Kidney tubule cell (primary cell): ENCODE measurements at places on chromosomes 7 and 10.

DNA sequence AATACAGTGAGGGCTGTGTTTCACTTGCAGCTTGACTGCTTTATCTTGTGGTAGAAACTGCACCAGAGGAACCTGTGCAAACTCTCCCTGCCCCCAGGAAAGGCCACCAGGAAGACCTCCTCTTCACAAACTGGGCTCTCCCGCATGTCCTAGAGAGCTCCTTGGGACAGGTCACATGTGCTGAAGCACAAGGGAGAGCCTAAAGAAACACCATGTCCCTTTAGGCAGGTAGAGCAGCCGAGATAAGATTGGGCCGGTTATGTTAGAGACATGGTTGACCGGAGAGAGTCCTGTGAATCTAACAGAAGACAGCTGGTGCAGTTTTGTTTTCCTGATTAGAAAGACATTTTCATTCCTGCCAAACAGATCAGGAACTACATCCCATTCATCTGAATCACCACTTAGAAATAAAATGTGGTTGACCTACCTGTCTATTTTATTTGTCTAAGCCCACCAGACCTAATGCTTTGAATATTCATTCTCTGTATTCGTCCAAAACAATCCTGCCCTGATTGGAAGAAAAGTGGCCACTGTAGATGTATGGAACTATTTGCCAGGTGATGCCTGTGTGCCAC, 224.1 kb downstream of the GLI3 start:
- DNase-seq: peak; percentile 58

DNA sequence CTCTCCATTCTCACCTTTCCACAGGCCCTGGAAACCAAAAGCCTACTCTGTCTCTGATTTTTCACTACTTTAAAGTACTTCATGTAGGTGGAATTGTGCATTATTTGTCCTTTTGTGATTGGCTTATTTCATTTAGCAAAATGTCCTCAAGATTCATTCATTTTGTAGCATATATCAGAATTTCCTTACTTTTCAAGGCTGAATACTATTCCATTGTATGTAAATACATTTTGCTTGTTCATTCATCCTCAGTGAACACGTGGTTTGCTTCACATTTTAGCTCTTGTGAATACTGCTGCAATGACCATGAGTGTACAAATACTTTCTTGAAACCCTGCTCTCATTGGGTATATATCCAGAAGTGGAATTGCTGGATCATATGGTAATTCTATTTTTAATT, 8.8 kb downstream of the C1GALT1 start:
- DNase-seq: no peak

DNA sequence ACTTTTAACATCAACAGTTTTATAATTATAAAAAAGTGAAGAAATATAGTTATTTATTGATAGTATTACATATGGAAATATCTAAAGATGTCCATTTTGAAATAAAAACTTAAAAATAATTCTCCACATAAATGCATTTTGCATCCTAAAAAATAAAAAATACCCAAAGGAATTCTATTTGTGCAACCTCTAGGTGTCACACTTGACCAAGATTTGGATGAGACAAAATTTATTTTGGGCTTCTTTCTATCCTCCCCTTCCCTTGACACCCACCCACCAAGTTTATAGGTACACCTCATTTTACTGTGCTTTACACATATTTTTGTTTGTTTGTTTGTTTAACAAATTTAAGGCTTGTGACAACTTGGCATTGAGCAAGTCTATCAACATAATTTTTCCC, 3.3 kb upstream of the THSD7A start:
- DNase-seq: peak; percentile 9

- DNase-seq: peak; percentile 68
Measured at GRCh38 chr7:106424476-106425016, 139.8 kb upstream of the NAMPT start.

DNA sequence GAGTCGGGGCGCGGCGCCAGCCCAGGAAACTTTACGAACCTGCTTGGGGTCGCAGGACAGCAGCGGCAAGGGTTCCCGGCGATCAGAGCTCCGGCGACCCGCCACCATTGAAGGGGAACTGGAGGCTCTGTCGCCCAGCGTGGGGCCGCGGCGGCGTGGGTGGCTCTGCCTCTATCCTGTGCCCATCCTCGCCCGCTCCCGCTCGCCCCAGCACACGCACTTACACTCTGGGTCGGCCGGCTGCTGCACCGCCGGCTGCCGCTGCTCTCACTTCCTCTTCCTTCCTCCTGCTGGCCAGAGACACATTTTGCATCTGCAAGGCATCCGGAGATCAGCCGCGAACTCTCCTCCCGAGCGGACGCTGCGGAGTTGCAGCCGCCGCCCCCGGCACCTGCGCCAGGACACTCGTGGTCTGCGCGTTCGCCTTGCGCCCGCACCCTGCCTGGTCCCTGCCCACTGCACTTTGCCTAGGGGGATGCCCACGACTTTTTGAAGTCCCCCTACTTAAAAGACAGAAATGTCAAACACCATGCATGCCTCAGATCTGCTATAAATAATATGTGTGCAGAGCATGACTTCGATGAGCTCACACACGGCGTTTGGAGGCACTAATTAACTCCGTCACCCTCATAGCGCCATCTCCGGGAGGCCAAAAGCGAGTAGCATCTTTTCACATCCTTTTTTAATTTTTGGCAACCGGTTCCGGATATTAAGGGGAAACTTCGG, at the start of gene ELMO1:
ELMO1 (minus strand) TSS at position 229 of the 726 bp plus-strand sequence. CDS start 106,174 bp downstream, outside the sequence.
- peak; percentile 78 for DNase-seq

DNA sequence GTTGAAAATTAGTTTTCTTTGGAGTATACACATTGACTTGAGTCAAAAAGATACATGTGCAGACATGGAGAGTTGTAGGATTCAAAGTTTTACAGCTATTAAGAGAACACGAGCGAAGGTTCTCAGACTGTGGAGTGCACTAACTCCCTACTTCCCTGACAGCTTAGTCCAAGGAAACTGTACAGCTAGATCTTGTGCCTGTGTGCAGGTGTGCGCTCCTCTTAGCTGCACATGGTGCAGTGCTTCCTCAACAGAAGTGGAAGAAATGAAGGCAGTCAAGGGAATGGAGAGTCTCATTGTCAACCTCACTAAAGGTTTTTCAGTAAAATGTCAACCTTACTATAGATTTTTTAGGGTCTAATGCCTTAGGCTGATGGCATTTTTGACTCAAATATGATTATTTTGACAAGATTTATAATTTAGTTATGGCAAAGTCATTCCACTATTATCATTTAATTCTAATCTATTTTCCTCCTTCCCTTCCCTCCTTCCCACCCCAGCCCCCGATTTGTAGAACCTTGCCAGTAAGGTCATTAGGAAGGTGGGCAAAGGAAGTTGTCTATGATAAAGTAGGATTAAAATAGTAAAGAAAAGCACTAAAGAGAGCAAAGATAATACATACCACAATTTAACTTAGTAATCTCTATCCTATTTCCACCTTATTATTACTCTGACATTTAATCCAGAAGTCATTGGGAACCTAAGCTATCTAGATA, 13.6 kb downstream of the PDK4 start:
- no peak for DNase-seq

GRCh38 chr7:97471491-97471890, 260.4 kb upstream of the TAC1 start:
- no peak for DNase-seq

DNA sequence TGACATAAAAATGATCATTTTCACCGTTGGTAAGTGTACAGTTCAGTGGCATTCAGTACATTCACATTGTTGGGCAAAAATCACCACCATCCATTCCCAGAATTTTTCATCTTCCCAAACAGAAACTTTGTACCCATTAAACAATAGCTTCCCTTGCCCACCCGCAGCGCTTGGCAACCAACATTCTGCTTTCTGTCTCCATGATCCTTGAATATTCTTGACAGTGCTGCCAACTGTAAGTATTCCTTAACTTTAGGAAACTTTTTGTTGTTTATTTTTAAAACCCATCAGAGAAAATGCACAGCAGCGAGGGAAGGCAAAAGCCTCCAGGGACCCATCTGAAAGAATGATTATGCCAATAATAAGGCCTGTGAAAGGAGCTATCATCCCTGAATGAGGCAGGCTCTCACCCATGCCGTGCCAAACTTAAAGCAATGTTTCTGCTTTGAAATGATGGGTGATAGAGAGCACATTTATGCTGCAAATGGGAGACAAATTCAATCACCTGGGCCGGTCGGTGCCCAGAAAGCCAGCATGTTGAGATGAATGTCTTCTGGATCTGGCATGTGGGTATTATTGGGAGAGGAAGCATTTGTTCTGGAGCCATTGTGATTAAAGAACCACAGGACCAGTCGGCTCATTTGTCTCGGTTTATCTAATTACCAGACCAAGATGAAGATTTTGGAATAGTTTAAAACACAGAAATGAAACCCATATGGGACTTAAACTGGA, 202.1 kb upstream of the NPVF start:
- DNase-seq: no peak

- DNase-seq: no peak
Measured at GRCh38 chr7:53325061-53325460, 289.6 kb downstream of the POM121L12 start.

DNA sequence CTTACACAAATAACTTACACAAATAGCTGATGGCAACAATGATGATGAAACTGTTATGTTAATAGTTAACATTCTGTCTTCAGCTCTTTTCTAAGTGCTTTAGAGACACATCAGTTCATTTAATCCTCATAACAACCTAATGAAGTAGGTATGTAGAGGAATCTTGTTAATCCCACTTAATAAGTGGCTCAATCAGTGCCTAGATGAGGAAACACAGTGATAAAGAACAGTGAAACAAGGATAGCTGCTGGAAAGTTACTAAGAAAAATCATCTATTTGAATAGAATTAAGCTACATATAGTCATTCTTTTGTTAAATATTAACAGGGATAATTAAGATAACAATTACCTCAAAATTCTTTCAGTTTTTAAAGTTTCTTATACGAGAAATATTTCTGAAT, 487.6 kb downstream of the ARL4A start:
- no peak for DNase-seq
